Pancreas (tissue), 10 donors: ENCODE measurements at places on chromosomes 1 and 21. TPM values are rescaled to one million over a fixed set of nuclear protein-coding genes. Genes with fewer than 3 reads are reported as not detected.

HMGCS2 gene
- 0.26 TPM for total RNA-seq

CFAP107 gene
- total RNA-seq, result not detected

S100A13 gene
- 22.0 TPM for total RNA-seq

DNA sequence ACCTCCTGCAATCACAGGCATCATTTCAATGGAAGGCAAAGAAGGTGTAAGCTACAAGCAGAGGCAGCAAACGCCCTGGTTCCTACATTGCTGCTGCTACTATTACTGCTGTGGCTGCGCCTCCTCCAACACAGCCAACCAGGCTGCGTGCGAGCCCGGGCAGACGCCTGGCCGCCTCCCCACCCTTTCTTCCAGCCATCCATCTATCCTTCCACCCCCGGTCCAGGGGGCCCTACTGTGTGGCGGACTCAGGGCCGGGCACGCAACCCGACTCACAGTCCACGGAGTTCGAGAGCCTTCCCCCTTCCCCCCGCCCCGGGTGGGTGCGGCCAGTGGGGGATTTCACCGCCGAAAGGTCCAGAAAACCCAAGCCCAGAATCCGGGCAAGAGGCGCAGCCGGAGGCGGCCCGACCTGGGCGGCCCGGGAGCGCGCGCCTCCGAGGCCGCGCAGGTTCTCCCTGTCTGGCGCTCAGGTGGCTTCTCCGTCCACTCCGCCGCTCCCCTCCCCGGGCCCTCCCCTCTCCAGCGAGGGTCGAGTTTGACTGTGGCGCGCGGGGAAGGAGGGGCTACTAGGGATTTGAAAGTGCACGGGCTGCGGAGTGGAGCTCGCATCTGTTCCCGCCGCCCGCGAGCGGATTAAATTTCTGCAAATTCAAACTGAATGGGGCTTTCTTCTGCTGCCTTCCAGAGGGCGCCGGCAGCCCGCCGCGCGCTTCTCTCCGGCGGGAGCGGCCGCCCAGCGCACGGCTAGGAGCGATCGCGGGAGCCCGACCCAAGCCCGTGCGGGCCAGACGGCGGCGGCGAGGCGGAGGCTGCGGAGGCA lies at the start of gene HUNK:
HUNK (plus strand) TSS at position 569 of the 823 bp plus-strand sequence. CDS start 655 bp downstream, outside the sequence.
- no peaks in the 10 kb centered on the region for H3K27me3 ChIP-seq
- peaks cover 13% of the 10 kb centered on the region for H3K4me1 ChIP-seq
- no peaks in the 10 kb centered on the region for H3K36me3 ChIP-seq

GRCh38 chr1:57400048-57400447 lies 23.8 kb downstream of the DAB1 start:
- H3K4me3 ChIP-seq, result no peak overlapping the region
- no peak for DNase-seq
- H3K27ac ChIP-seq, result no peak overlapping the region
- no peaks in the 10 kb centered on the region for H3K36me3 ChIP-seq
- no peaks in the 10 kb centered on the region for H3K4me1 ChIP-seq

DNA sequence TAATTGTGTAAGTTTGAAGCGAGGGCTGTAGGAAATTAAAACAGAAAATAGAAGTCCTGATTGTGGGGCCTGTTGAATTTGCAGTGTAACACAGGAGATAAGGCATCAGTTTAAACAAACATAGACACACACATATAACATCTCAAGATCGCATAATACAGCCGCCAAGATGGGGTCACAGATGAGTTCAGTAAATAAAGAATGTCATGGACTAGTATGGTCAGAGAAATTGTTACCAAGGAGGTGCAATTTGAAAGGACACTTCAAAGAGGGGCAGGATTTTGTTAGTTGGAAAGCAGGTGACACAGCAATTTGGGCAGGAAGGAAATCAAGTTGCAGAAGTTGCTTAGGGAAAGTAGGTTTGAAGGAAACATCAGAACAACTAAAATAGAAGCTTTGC lies 450.0 kb downstream of the USP25 start:
- no peak overlapping the region for H3K27ac ChIP-seq
- no peaks in the 10 kb centered on the region for H3K27me3 ChIP-seq
- no peaks in the 10 kb centered on the region for H3K4me1 ChIP-seq
- H3K4me3 ChIP-seq, result no peak overlapping the region
- H3K36me3 ChIP-seq, result no peaks in the 10 kb centered on the region

DNA sequence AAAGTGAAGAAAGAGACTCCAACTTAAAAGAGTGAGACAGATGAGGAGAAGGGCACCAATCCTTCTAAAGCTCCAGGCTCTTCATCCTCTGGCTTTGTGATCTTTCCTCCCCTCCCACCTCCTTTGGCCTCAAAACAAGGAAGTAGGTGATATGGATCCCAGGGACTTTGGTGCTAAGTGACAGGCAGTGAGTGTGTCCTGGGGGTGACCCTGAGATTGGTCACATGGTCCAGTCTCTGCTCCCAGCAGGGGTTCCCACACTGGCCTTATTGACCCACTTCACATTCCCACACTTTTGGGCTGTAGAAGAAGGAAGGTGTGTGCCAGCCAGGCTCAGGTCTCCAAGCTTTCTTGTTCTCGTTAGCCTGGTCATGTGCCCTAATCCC lies 401.2 kb upstream of the PROX1 start:
- H3K27ac ChIP-seq, result peak overlapping the region; percentile 81
- DNase-seq, result peak; percentile 75
- peaks cover 18% of the 10 kb centered on the region for H3K4me1 ChIP-seq
- no peaks in the 10 kb centered on the region for H3K36me3 ChIP-seq

- no peaks in the 10 kb centered on the region for H3K27me3 ChIP-seq
- H3K27ac ChIP-seq, result no peak overlapping the region
- no peaks in the 10 kb centered on the region for H3K4me1 ChIP-seq
- no peak overlapping the region for H3K4me3 ChIP-seq
- DNase-seq, result no peak
Observed at GRCh38 chr1:243831463-243831862, 18.6 kb downstream of the AKT3 start.

DNA sequence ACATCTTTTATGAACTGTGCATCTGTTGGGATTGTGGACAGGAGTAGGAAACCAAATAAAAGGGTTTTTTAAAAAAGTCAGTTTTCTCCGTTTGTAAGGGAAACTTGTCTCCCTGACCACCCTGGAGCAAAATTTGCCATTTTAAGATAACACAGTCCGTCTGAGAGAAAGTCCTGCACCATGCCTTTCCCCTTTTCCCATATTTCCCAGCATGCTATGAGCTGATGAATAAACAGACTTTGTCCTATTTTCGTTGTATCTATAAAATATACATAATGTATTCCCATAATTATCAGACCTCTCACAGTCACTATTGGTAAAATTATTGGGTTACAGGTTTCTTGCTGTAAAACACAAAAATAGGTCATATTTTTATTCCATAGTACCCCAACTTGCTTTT lies 1.7 kb upstream of the AKT3 start:
- H3K27ac ChIP-seq, result no peak overlapping the region
- no peak overlapping the region for H3K4me3 ChIP-seq
- no peak for DNase-seq

- no peak overlapping the region for H3K4me3 ChIP-seq
- no peaks in the 10 kb centered on the region for H3K36me3 ChIP-seq
- H3K4me1 ChIP-seq, result peaks cover 15% of the 10 kb centered on the region
Observed at GRCh38 chr1:166836733-166837132, 2.5 kb upstream of the POGK start.

- no peak overlapping the region for H3K4me3 ChIP-seq
- no peaks in the 10 kb centered on the region for H3K36me3 ChIP-seq
- no peaks in the 10 kb centered on the region for H3K4me1 ChIP-seq
- no peak for DNase-seq
Observed at GRCh38 chr1:28893403-28894102, 20.8 kb upstream of the EPB41 start.

- H3K27ac ChIP-seq, result no peak overlapping the region
- no peaks in the 10 kb centered on the region for H3K4me1 ChIP-seq
Observed at GRCh38 chr1:20108366-20109123, 10.8 kb downstream of the PLA2G2D start.

DNA sequence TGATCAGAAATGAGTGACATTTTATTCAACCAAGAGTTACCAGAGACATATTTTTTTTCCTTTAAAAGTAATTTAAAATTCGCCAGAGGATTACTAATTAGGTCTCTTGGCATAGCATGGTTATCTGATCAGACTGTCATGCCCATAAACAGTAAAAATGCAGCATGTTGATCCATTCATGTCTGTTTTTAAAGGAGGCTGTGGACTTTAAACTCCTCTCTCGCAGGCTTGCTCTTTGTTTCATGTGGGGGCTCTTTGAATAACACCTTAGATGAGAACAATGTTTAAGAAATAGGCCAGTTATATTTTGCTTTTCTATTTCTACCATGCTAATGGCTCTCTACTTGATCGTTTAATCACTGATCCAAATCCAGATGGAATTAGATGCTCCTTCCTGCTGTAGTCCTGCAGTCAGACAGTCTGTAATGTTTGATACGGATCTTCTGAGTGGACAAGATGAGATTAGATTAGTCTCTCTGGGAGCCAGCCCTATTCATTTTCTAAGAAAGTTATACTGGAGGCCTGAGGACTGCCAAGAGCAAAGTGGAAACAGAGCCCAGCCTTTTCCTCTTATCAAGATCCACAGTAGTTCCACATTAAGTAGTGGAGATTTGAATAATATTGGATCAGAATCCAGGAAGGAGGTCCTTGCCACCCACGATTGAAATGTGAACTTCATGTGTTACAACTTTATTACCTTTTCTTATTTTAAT lies 197.4 kb downstream of the HS2ST1 start:
- H3K27me3 ChIP-seq, result no peaks in the 10 kb centered on the region
- no peak for DNase-seq
- no peaks in the 10 kb centered on the region for H3K4me1 ChIP-seq

DNA sequence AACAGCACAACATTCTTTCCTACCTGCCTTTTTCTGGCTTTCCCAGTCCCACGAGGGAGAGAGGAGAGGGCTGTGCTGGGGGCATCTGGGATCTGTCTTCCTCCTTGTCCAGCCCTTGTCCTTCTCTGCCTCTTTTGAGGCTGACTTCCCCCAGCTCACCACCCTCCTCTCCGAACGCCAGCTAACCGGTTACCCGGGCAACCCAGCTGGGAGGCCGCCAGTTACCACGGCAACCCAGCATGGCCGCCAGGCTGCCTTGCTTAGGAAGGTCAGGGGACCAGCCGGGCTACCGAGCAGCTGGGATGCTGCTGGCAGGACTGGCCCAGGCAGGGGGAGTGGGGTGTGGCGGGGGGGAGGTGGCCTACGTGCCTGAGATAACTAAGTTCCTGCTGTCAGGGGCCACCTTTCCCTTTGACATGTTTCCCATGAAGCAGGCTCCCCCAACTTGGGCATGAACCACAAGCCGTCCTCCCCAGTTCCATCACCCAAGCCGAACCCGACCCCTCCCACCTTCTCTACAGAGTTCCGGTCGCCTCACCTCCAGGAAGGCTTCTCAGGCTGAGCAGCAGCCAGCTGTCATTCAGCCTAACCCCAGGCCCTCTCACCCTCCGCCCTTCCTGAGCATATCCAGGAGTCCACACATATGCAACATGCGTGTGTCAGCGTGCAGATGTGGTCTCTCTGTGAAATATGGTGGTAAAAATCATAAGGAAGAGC lies 8.7 kb downstream of the PLEKHA6 start:
- H3K4me1 ChIP-seq, result no peaks in the 10 kb centered on the region
- DNase-seq, result peak; percentile 71
- H3K36me3 ChIP-seq, result no peaks in the 10 kb centered on the region
- no peaks in the 10 kb centered on the region for H3K27me3 ChIP-seq
